ENCODE measurements at places on chromosomes 2 and 18. TPM values are rescaled to one million over a fixed set of nuclear protein-coding genes. Genes with fewer than 3 reads are reported as not detected.

TNFAIP6 gene
- total RNA-seq: 0.75 TPM

AQP12A gene
- not detected for total RNA-seq

TXNDC2 gene
- total RNA-seq: not detected

TLK1 gene
- total RNA-seq: 70.6 TPM

ANKRD62 gene
- total RNA-seq: not detected

DNA sequence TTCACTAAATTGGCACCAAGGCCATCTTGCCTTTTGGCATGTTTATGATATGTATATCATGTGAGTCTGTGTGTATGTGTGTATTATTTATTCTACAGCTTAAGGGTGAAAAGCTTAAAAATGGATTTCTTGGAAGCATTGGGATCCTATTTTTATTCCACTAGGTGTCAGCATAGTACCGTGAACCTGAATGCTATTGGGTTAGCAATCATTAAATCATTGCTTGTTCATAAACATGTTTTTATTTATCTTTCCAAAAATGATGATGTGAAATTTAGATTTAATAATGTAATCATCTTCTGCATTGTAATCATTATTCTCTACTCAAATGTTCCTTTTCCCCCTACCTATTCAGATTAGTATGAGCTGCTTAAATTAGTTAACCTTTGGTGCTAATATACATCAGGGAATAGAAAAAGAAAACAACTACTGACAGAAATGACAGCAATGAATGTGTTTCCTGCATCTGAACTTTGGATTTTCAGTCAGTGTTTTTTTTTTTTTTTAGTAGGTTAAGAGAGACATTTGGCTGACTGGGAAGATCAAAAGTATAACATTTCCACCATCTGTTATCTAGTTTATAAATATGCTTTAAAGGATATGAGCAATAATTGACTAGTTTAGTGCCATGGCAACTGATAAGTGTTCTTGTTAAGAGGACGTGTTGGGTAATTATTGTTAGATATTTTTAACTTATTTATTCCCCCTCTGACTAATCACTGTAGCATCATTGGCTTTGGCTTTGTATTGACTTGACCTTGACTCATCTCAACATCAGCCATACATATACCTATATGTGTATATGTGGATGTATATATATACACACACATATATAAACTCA is 14.1 kb upstream of the ZSWIM2 start:
- no peaks in the 10 kb centered on the region for H3K36me3 ChIP-seq
- H3K27ac ChIP-seq: no peak overlapping the region
- H3K4me1 ChIP-seq: no peaks in the 10 kb centered on the region

DNA sequence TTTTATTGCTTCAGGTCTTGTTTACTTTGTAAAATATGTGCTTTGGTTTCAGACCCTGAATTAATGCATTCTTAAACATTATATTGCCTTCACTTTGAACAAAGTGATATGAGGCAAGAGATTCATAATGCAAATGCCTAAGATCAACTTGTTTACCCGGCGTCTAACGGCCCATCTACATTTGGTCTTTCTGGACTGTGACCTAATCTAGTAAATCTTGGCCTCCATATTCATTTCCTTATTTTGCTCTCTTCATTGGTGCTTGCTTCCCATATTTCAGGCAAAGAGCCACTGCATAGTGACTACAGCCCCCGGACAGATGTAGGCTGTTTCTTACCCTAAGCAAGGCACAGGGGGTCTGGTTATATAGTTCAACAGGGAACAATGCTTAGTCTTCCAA is 53.0 kb upstream of the SLC39A10 start:
- DNase-seq: no peak
- no peaks in the 10 kb centered on the region for H3K4me1 ChIP-seq
- H3K27me3 ChIP-seq: no peaks in the 10 kb centered on the region
- no peaks in the 10 kb centered on the region for H3K36me3 ChIP-seq
- no peak overlapping the region for H3K4me3 ChIP-seq
- no peak overlapping the region for H3K27ac ChIP-seq

DNA sequence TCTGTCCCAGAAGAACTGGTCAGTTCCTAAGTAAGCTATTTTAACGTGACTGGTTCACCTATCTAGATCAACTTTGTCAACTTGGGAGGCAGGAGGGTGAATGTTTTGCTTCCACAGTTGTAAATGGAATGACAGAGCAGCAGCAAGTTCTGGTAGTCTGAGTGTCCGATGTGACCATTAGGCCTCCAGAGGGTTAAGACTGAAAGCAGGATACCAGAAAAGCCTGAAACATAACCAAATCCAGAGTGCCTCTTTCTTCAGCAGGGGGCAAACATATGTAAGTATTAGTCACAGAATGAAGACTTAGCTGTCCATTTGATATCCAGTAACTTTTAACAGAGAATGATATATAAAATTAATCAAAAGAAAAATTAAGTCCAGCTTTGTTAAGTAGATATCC is 9.2 kb downstream of the HOXD3 start:
- H3K27ac ChIP-seq: no peak overlapping the region
- H3K27me3 ChIP-seq: peaks cover 100% of the 10 kb centered on the region
- H3K4me3 ChIP-seq: no peak overlapping the region
- DNase-seq: no peak
- peaks cover 4% of the 10 kb centered on the region for H3K4me1 ChIP-seq

DNA sequence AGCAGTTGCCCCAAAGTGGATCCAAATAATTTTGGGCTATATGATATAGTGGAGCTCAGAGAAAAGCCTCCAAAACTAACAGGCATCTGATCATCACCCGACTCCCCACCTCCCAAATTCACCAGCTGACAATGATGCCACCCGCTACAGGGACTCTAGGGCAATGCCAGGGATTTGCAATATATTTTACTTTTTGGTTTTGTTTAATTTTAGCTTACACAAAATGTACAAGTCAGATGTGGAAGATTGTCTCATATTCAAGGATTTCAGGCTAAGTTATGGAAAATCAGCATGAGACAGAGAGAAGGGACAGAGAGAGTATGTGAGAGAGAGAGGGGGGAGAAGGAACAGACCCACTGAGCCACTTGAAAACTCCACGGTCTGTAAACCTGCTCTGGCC is 187.4 kb downstream of the TMEM247 start:
- H3K36me3 ChIP-seq: no peaks in the 10 kb centered on the region
- no peak overlapping the region for H3K27ac ChIP-seq
- DNase-seq: no peak
- H3K4me1 ChIP-seq: no peaks in the 10 kb centered on the region
- H3K4me3 ChIP-seq: no peak overlapping the region

- no peaks in the 10 kb centered on the region for H3K27me3 ChIP-seq
- no peak for DNase-seq
- no peaks in the 10 kb centered on the region for H3K36me3 ChIP-seq
- H3K4me1 ChIP-seq: peaks cover 29% of the 10 kb centered on the region
- H3K27ac ChIP-seq: no peak overlapping the region
- no peak overlapping the region for H3K4me3 ChIP-seq
These were observed 118.7 kb downstream of the VAPA start for GRCh38 chr18:10032331-10033015.

DNA sequence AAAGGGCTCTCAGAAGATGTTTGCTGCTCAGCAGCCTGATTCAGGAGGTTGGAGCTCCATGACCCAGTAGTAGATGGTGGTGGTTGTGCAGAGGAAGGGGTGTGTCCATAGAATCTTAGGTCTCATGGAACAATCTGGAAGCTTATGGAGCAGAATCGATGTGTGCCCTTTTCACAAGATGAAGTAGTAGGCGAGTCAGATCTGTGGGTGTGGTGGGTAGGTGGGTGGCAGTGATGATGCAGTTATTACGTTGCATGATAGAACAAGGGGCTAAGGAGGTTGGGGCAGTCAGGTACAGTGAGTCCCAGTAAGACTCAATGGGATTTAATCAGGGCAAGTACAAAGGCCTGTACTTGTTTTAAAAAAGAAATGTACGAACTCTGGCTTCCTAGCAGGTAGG is 9.1 kb downstream of the TET3 start:
- no peak for DNase-seq
- H3K4me3 ChIP-seq: no peak overlapping the region
- H3K4me1 ChIP-seq: peaks cover 36% of the 10 kb centered on the region
- H3K27ac ChIP-seq: no peak overlapping the region

GRCh38 chr2:217562871-217563480 is 439.8 kb downstream of the TNS1 start:
- DNase-seq: no peak
- H3K4me3 ChIP-seq: no peak overlapping the region
- H3K27ac ChIP-seq: no peak overlapping the region
- peaks cover 15% of the 10 kb centered on the region for H3K36me3 ChIP-seq
- H3K4me1 ChIP-seq: peaks cover 41% of the 10 kb centered on the region
- no peaks in the 10 kb centered on the region for H3K27me3 ChIP-seq

DNA sequence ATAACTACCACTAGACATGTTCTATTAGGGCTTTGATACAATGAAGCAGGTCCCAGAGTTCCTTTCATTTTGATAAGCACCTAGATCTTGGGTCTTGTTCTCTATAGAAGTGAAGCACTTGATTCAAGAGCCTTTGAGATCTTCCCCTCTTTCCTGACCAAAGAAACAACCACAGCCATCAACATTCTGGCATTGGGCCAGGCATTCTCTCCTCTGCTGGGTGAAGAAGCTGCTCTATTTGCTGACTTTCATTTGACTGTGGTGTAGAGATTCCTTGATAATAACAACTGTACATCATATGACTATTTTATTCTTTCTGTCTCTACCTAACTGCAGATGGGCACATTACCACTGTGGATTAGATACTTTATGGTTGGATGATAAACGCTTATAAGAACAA is 96.6 kb upstream of the LYPD1 start:
- no peak for DNase-seq
- H3K4me3 ChIP-seq: no peak overlapping the region
- no peaks in the 10 kb centered on the region for H3K27me3 ChIP-seq
- no peaks in the 10 kb centered on the region for H3K4me1 ChIP-seq
- no peak overlapping the region for H3K27ac ChIP-seq

DNA sequence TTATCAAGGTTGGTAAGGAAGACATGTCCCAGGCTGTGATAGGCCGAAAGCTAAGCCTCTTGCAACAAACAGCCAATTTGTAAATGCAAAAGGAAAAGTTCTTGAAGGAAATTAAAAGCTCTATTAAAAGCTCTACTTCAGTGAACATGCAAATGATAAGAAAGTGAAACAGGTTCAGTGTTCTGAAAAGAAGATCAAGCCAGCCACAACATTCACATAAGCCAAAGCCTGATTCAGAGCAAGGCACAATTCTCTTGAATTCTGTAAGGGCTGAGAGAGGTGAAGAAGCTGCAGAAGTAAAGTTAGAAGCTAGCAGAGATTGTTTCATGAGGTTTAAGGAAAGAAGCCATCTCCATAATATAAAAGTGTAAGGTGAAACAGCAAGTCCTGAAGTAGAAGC is 1259.5 kb upstream of the PIK3C3 start:
- no peak overlapping the region for H3K27ac ChIP-seq
- H3K4me3 ChIP-seq: no peak overlapping the region
- H3K27me3 ChIP-seq: no peaks in the 10 kb centered on the region
- peaks cover 9% of the 10 kb centered on the region for H3K36me3 ChIP-seq
- no peaks in the 10 kb centered on the region for H3K4me1 ChIP-seq

DNA sequence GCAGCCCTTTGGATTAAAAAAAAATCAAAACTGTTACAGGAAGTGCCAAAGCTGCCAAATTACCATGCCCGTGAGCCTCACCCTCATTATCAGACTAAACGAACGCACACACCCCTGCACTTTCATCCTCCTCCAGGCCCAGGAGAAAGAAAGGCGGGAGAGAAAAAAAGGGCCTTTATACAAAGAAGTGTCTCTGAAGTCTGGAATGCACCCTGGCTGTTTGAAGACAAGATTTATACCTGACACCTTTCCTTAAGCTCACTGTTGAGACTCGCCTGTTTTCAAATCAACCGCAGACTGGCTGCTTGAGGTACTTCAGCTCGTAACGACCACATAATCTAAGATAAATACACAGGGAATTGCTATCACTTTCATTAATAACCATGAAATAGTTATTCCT is 31.0 kb downstream of the EDAR start:
- DNase-seq: no peak
- H3K4me3 ChIP-seq: no peak overlapping the region
- H3K27me3 ChIP-seq: peaks cover 4% of the 10 kb centered on the region
- peaks cover 18% of the 10 kb centered on the region for H3K4me1 ChIP-seq
- H3K36me3 ChIP-seq: no peaks in the 10 kb centered on the region
- peak overlapping the region; percentile 79 for H3K27ac ChIP-seq

DNA sequence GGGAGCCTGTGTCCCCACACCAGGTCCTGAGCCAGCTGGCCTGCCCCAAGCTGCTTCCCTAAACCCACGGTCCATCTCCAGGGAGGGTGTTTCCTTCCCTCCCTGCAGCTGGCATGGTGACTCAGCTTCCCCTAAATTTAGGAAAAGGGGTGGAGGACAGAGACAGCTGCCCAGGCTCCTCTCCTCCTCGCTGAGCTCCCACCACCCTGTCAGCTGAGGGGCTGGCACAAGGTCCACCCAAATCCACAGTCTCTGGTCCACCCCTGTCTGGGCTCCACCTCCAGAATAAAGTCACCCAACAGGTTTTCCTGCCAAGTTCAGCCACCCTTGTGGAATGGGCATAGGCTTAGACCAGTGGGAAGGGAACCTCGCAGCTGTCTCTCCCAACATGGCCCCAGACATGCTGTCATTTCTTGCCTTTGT is 156.5 kb downstream of the TNS1 start:
- H3K4me3 ChIP-seq: no peak overlapping the region
- no peak for DNase-seq
- no peak overlapping the region for H3K27ac ChIP-seq
- no peaks in the 10 kb centered on the region for H3K36me3 ChIP-seq
- H3K4me1 ChIP-seq: peaks cover 8% of the 10 kb centered on the region

DNA sequence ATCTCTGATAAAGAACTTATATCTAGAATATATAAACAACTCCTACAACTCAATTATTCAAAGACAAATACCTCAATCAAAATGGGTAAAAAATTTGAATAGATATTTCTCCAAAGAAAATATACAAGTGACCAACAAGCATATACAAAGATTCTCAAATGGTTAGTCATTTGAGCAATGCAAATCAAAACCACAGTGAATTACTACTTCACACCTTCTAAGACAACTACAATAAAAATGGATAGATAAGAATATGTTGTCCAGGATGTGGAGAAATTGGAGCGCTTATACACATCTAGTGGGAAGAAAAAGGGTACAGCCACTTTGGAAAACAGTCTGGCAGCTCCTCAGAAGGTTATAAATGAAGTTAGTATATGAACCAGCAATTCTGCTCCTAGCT is 332.9 kb downstream of the TGIF1 start:
- no peaks in the 10 kb centered on the region for H3K27me3 ChIP-seq
- DNase-seq: no peak
- no peak overlapping the region for H3K4me3 ChIP-seq
- H3K36me3 ChIP-seq: peaks cover 15% of the 10 kb centered on the region

- H3K4me3 ChIP-seq: no peak overlapping the region
- peaks cover 29% of the 10 kb centered on the region for H3K4me1 ChIP-seq
- no peaks in the 10 kb centered on the region for H3K36me3 ChIP-seq
- no peak for DNase-seq
- H3K27ac ChIP-seq: no peak overlapping the region
These were observed 85.5 kb upstream of the PGAP1 start for GRCh38 chr2:197011801-197012641.

- no peak for DNase-seq
- no peak overlapping the region for H3K27ac ChIP-seq
- H3K27me3 ChIP-seq: no peaks in the 10 kb centered on the region
- peaks cover 3% of the 10 kb centered on the region for H3K4me1 ChIP-seq
These were observed 15.0 kb upstream of the KLF7 start for GRCh38 chr2:207180741-207181140.

- no peaks in the 10 kb centered on the region for H3K4me1 ChIP-seq
- no peak overlapping the region for H3K27ac ChIP-seq
- no peak overlapping the region for H3K4me3 ChIP-seq
- DNase-seq: no peak
- no peaks in the 10 kb centered on the region for H3K27me3 ChIP-seq
These were observed 11.5 kb downstream of the PAIP2B start for GRCh38 chr2:71215447-71215846.
